Stimulated activated CD8-positive, alpha-beta memory T cell treated with anti-CD3 and anti-CD28 coated beads, Interleukin-4, amount 100 ng/mL, for 1 hour (primary cell): ENCODE measurements at places on chromosomes 2 and 18.
A peak's percentile ranks its signal among the peaks of the same experiment; 100 is the strongest.

GRCh38 chr2:174761837-174762236, 2.4 kb downstream of the CHRNA1 start:
- no peak for DNase-seq

DNA sequence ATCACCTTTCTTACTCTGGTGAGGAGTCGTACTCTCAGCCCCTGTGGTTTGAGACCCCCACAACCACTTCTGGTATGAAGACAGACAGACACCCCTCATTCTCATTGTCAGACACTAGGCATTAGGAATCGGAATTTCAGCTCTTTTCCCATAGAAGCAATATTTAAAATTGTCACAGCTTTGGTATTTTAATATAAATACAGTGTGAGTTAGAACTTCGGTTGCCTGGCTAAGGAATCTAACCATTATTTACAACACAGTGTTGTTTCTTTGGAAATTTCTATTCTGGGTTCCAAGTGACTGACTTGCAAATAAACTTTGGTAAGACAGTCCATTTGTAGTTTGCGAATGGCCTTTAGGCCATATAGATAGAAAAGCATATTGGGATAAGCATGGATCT, 318.1 kb downstream of the PARD3B start:
- no peak for DNase-seq

- DNase-seq, result no peak
Measured at GRCh38 chr2:65386989-65387388, 45.4 kb downstream of the SPRED2 start.

DNA sequence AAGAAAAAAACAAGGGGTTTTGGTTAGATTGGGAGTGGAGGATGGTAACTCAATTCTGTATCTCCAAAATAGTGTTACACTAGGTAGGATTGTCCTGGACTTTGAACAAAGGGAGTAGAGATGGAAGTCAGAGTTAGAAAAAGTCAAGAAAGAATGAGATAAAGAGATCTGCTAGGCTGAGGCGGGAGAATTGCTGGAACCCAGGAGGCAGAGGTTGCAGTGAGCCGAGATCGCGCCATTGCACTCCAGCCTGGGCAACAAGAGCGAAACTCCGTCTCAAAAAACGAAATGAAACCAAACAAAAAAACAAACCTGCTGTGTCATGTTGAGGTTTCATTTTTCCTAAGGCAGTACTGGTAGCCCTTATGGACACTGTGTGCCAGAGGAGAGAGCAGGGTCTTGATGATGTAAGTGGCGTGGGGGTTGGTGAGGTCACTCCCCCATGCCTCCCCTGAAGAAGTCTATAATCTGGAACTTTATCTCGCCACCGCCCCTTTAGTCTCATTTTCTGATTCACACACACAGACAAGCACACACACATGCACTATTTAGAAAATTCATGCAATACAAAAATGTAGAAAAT, 10.5 kb downstream of the DRC1 start:
- no peak for DNase-seq

- no peak for DNase-seq
Measured at GRCh38 chr2:175366815-175367214, 185.3 kb upstream of the ATP5MC3 start.

DNA sequence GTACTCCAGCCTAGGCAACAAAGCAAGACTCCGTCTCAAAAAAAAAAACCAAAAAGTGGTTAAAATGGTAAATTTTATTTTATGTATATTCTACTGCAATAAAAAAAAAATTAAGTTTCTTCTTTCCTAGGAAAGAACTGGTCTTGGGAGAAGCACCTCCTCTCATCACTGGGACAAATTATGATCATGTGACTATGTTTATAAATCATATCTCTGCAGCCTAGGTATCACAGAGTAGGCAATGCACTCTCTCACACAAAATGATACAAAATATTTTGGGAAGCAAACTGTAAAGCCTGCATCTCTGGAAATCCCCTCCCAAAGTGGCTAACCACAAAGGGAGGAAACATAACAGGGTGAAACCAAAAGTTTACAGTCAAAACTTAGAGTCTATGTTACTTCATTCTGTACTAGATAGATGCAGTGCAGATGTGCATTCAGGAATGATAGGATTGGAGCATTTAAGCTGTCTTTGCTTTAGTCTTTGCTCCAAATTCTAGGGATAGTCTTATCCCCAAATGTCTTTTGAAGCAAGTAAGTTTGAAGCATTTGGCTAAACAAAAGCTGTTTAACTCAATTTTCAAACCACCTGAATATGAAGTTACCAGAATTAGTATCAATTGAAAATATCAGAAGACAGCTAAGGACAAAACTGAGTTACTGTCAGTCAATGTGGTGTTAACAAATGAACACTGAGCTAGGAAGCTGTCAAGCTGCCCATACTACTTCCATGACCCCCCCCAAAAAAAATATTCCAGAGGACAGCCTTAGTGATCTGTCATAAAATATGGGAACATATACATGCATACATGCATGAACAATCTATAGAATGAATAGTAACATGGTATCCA, 21.1 kb upstream of the MALT1 start:
- DNase-seq, result no peak

- no peak for DNase-seq
Measured at GRCh38 chr2:189304360-189304759, 124.8 kb upstream of the COL5A2 start.

- DNase-seq, result peak; percentile 95
Measured at GRCh38 chr2:676647-677055, 555 bp downstream of the TMEM18 start.

DNA sequence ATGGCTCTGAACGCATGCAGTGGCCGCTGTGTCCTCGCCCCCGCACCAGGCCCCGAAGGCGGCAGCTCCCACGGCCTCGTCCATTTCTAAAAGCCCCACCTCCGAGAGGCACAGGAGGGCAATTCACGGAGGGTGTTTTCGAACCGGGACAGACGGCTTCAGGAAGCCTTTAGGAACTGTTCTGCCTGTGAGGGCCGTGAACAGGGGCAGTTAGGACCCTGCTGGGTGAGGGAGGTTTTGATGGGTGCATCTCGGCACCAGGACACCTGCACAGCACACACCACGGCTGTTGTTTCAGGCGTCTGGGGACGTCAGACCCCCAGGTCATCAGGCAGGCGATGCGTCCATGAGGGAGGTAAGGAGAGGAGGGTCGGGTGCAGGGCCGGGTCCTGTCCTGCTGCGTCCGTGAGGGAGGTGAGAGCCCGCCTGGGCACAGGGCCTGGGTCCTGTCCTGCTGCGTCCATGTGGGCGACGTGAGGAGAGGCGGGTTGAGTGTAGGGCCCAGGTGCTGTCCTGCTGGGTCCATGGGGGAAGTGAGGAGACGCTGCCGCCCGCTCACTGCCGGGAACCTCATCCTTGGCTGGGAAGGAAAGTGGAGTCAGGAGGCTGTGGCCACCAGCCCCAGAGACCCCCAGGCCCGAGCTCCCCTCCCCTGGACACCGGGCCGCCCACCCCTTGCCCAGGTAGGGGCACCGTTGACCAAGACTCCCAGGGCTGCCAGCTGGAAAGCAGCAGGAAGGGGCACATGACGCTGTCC, 25.5 kb upstream of the KCNG2 start:
- DNase-seq, result no peak

DNA sequence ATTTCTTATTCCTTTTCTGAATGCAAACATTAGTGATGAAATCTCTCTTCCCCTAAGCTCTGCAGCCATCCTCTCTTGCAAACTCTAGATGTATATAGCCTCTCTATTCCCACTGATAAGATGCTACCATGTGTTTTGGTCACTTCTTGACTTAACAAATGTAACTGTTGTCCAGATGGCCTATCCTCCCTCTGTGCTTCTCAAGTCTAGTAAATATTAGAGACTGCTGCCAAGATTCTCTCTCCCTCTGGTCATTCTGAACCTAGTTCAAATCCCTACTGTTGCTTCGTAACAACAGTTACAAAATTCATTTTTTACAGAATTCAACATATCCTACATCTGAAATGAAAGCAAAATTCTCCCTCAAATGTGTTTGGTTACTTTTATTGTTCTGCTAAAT, 156.6 kb downstream of the TXNL1 start:
- no peak for DNase-seq

DNA sequence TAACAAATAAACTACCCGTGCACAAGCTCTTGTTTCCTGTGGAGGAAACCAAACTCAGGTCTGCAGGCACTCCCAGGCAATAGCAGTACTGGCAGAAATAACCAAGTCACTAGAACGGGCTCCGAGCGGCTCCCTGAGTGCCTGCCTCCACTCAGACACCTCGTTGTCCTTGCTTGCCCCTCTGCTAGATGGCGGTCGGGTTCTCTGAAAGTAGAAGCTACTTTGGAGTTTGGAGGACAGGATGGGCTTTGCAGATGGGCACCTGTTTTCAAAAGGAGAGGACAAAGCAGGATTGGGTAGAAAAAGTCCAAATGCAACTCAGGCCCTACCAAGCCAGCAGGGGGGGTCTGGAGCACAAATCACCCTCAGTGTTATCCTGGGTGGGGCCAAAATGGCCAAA, 136.4 kb downstream of the LRRC30 start:
- DNase-seq, result no peak

DNA sequence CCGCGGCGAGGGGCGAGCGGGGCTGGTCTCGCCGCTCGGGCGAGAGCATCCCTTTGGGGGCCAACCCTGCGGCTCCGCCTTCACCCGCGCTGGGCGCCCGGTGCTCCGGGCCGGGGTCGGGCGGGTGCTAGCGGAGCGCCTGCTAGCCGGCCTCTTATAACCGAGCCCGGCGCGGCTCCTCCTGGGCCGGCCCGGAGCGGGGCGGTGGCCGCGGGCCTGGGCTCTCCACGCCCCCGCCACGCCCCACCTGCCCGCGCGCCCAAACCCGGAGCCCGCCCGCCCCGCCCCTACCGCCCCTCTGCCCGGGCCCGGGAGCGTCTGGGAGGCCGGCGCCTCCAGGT, at the start of gene FOXI3:
Gene FOXI3, minus strand, starts transcription at position 129 of the 341 bp plus-strand sequence. CDS start 158 bp downstream, outside the sequence.
- no peak for DNase-seq

GRCh38 chr2:241109210-241110088, 7.4 kb upstream of the MTERF4 start:
- no peak for DNase-seq

GRCh38 chr2:101464841-101465240, 10.1 kb downstream of the RFX8 start:
- DNase-seq, result no peak

DNA sequence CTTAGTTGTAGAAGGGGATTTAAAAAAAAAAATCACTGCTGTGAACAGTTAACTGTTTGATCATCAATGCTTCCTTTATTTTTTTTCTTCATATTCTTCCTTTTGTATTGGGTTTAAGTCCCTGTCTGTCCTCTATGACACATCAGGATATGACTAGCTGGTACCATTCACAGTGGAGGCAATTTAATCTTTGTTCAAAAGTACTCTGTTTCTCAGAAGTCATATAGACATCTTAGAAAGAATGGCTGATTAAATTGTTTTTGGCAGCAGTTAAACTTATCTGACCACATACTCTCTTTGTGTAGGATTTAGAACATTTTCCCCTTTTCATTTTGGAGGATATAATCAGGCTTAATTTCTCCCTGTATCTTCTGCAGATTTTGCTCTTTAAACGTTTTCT, 807.8 kb upstream of the CDH2 start:
- no peak for DNase-seq

- DNase-seq, result no peak
Measured at GRCh38 chr18:12946549-12947284, 1.1 kb upstream of the SEH1L start.

DNA sequence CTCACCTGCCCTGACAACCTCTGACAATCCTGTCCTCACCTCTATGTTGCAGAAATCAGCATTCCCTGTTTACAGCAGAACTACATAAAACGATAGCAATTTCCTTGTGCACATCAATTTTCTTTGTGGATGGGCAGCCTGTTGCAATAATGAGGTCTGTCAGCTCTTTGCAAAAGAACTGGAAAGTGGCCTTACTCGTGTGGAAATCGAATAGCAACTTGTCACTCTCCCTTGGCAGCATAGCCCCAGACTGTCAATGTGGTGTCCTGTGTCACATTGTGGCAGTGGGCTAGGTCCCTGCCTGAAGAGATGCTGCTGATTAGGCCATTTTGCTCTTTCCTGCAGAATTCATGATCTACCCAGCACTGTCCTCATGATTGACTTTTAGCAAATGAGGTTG, 531.9 kb downstream of the CCDC85A start:
- no peak for DNase-seq

DNA sequence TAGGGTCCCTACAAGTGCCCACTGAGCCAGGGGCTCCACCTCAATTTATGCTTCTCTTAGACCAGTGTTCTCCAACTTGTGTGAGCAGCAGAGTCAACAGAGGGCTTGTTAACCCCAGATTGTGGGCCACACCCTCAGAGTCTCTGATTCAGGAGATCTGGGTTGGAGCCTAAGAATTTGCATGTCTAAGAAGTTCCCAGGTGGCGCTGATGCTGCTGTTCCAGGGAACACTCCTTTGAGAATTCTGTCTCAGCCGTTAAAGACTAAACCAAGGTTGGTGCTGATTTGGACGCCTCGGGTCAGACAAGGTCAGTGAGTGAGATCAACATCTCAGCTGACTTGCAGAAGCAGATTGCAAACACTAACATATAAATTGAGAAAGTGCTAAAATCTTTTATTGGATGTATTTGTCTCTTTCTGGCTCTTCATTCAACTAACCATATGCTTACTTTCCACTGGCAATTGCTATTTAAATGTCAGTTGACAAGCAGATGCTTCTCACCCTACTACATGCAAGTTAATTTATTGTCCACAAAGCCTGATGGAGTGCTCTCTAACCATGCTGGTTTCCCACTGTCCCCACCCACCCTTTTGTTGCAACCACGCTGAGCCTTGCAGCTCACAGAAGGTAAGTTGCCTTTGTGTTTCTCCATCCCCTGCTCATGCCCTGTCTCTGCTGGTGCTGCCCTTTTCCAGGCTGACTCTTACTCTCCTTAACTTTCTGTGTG, 31.5 kb downstream of the LYPD1 start:
- DNase-seq, result no peak

- DNase-seq, result no peak
Measured at GRCh38 chr18:75036917-75037688, 171.8 kb downstream of the PTGR3 start.
